HEK293T (cell line): ENCODE measurements at places on chromosomes 3 and 15.

- DNase-seq, result no peak
Measured at GRCh38 chr3:76733073-76733759, 306.7 kb upstream of the ROBO2 start.

GRCh38 chr3:134362221-134362620 lies 12.0 kb downstream of the AMOTL2 start:
- DNase-seq, result no peak

DNA sequence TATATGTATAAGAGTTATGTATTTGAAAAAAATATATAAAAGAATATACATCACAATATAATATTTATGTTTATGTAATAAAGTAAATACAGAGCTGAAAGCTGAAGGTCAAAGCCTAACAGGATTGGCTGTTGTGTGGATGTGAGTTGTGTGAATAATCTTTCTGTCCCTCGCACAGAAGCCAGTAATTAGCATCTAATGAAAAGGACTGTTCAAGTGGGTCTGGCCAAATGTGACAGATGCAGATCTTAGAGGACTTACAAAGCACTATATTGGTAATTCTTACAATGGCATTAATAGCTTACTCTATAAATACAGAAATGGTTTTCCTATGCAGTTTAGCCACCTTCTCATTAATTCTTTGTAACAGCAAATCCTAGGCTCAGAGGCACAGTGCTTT lies 2.4 kb downstream of the MKRN3 start:
- DNase-seq, result no peak

GRCh38 chr3:49006408-49007067 lies 653 bp upstream of the WDR6 start:
- no peak for DNase-seq

DNA sequence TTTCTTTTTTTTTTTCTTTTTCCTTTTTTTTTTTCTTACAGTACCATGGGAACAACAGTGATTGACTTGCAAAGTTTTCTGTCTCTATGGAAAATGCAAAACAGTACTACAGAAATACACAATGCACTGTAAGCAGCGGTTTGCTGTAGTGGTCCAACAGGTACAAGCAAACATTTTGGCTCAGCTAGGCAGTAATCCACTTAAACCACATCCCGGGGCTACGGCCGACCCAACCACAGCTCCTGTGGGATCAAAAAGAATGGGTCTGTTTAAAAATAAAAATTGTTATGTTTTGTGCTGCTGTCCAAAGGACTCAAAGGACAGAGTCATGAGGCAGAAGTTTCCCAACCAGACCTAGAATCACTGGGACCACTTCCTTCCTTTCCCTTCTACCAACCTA lies 667.1 kb upstream of the ADAMTS9 start:
- no peak for DNase-seq

DNA sequence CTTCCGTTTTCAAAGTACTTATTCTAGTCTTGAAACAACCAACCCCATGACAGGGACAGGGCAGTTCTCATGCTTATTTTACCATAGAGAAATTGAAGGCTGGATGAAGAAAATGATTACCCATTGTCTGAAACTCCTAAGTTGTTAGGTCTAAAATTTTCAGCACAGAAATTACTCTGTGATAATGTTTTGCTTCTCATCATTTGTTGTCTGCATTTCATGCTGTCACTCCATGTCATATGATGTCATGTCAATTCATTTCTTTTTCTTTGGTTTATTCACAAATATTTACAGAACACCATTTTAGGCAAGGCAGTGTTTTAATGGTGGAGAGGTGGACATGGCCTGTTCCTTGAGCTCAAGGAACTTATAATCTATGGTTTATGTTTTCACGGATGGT lies 98.2 kb upstream of the RASGRP1 start:
- no peak for DNase-seq

DNA sequence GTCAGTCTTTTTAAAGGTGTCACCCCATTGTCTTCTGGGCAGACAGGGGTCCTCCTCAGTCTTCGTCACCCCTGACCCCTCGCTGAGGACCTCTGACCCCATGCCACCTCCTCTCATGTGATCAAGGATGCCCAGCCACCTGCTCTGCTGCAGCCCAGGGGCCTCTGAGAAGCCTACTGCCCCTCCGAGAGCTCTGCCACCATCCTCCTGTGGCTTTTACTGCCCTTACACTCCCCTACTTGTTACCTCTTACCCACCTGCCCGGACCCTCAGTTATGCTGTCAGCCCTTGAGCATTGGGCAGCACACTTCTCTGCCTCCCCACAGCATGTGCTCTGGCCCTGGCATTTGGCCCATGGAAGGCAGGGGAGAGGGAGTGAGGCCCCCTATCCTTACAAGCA lies 123.2 kb downstream of the LRRK1 start:
- DNase-seq, result no peak

- peak; percentile 49 for DNase-seq
Measured at GRCh38 chr15:60507596-60508424, 28.9 kb upstream of the ICE2 start.
